ENCODE measurements at places on chromosomes 5 and 9. TPM values are rescaled to one million over a fixed set of nuclear protein-coding genes. Genes with fewer than 3 reads are reported as not detected.

Gene EGFL7
- 72.3 TPM for total RNA-seq

Gene DND1
- total RNA-seq, result 1.7 TPM

Gene FOXD4L6
- 0.98 TPM for total RNA-seq

Gene IFNA7
- total RNA-seq, result not detected

Gene GABRA1
- total RNA-seq, result 112 TPM

Gene PRDM9
- total RNA-seq, result not detected

Gene CCL27
- not detected for total RNA-seq

Gene AHRR
- 5.7 TPM for total RNA-seq
